Kasumi-1 (cell line): ENCODE measurements at places on chromosomes 4 and X.

DNA sequence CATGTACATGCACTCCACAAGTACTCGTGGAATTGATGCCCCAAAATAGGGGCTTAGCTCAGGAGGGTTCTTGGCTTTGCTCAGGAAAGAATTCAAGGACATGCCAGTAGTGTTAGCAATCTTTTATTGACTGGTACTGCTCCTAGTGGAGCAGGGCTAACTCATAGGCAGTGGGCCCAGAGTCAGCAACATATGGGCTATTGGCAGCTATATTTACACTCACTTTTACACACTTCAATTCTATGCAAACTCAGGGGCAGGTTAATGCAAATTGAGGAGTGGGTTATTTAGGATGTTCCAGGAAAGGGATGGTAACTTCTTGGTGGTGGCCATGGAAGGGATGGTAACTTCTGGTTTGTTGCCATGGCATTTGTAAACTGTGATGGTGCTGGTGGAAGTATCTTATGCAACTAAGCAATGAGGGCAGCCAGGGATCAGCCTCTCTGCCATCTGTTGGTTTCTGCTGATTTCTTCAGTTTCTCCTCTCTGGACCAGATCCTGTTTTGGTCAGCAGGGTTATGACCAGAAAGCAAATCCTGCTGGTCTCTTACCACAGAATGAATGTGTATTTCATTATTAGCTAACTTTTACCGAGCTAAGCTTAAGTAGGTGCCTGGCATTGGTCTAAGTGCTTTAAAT is 69.2 kb upstream of the FAT1 start:
- no peak for DNase-seq

GRCh38 chr4:94525993-94526728 is 74.4 kb downstream of the PDLIM5 start:
- no peak for DNase-seq

- DNase-seq, result no peak
These were observed 152.2 kb downstream of the STK32B start for GRCh38 chr4:5203309-5203992.

GRCh38 chrX:21813612-21814368 is 25.6 kb upstream of the MBTPS2 start:
- DNase-seq, result no peak

GRCh38 chr4:15331930-15332329 is 95.9 kb upstream of the C1QTNF7 start:
- DNase-seq, result no peak

DNA sequence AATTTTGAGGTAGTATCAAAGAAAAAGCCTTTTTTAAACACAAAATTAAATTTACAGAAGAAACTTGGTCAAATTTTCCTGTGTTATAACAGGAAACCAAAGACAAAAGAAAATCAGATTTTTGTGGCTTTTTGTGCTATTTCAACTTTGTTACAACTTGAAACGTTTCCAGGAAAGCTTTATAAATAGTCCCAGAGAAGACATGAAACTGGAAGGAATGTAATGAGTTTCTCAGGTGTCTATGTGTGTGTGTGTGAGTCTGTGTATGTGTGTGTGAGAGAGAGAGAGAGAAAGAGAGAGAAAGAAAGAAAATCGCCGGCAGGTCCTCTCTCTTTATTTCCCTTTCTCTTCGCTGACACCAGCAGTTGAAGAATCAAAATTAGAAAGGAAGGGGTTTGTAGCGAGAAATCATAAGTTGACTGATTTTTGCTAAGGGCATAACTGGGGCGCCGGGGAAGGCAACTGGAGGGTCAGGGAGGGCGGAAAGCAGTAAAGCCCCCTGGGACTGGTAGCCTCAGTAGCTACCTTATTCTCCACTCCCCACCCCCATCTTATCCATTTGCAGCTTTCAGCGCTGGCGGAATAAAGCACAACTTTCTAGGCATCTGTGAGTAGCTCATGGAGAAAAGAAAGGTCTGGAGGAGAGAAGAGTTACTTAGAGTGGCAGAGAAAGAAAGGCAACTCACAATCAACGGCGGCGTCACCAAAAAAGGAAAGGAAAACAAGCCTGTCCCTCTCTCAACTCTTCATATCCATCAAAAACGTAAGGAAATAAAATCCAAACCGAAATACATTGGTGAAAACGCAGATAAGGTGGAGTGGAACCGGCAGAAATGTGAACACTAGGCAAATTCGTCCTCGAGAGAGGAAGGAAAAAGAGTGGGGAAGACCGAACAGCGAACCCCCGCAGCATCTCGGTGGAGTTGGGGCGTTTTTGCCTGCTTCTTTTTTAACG is 1.3 kb downstream of the TMEM47 start:
- no peak for DNase-seq

DNA sequence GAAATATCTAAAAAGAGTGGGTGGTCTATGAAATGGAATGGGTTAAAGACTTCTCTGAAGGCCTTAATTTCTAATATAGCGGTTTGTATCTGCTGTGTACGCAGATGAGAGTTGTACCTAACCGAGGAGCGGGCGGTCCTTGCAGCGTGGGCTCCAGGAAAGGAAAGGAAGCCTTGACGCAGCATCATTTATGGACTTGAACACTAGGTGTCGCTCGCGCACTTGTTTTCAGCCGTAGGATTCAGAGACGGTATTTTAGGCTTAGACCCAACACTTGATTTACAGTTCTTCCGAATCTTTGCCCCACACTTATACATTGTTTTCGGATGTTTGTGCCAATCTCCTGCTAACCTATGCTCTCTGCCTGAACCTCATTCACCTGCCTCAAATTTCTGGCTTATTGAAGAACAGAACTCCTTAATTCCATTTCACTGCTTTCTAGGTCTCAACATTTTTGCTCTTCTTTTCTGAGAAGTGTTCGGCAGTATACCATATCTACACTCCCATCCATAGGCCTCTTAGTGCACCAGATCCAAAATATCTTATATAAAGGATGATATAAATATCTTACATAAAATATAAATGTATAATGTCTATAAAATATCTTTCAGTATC is 48.9 kb upstream of the AADAT start:
- DNase-seq, result peak; percentile 93

DNA sequence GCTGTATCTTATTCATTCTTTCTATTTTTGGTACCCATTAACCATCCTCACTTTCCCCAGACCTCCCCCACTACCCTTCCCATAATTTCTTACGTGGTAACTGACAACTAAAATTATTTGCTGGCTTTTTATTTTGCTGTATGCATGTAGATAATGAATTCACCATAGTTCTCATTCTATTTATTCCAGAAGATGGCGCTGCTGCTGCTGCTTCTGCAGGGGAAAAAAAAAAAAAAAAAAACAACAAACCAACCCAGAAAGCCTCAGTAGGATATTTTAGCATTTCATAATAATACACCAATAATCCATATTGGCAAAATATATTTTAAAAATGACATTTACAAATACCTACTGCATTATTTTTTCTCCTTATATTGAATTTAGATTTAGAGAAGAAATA is 416.6 kb upstream of the MAGEB18 start:
- DNase-seq, result no peak

DNA sequence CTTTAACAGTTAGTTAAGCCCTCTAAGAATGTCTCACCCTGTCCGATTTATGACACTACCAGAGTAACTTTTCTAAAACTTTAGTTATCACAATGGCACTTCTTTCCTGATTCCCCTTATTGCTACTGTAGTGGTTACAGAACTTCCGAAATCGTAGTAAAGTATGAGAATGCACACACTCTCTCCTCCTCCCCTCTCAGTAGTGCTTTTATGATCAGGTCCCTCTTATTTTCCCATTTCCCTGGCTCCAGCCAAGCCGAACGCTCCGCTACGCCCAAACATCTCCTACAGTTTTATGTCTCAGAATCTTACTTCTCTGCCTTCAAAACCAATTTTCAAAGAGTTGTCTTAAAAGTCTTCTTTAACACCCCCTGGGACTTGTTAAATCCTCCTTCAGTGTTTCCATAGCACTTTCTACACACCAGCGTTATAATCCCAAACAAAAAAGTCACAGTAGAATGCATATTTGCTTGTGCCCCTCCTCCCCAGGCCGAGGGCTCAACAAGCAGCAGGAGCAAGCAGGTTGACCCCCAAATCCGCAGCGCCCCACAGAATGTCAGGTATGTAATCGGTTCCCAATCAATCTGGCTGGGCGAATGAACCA is 671 bp downstream of the HPF1 start:
- peak; percentile 20 for DNase-seq
